Smooth muscle cell of the brain vasculature (primary cell): ENCODE measurements at places on chromosomes 12 and 14.

DNA sequence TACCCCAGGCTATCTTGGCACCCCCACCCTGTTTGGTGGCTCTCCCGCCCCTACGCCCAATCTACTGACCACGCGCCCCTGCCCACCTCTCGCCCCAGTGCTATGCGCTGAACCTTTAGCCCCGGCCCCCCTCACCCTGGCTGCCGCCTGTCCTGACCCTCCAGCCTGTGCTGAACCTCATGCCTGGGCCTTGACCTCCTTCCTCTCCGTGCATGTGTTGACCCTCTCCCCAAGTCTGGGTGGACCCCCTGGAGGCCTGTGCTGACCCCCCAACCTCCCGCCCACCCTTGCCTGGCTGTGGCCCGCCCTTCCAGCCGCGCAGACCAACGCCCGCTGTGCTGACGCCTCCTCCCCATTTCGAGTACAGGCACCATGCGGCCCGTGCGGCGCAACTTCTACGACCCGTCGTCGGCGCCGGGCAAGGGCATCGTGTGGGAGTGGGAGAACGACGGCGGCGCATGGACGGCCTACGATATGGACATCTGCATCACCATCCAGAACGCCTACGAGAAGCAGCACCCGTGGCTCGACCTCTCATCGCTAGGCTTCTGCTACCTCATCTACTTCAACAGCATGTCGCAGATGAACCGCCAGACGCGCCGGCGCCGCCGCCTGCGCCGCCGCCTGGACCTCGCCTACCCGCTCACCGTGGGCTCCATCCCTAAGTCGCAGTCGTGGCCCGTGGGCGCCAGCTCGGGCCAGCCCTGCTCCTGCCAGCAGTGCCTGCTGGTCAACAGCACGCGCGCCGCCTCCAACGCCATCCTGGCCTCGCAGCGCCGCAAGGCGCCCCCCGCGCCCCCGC is 20.7 kb downstream of the DTX1 start:
- DNase-seq, result no peak

DNA sequence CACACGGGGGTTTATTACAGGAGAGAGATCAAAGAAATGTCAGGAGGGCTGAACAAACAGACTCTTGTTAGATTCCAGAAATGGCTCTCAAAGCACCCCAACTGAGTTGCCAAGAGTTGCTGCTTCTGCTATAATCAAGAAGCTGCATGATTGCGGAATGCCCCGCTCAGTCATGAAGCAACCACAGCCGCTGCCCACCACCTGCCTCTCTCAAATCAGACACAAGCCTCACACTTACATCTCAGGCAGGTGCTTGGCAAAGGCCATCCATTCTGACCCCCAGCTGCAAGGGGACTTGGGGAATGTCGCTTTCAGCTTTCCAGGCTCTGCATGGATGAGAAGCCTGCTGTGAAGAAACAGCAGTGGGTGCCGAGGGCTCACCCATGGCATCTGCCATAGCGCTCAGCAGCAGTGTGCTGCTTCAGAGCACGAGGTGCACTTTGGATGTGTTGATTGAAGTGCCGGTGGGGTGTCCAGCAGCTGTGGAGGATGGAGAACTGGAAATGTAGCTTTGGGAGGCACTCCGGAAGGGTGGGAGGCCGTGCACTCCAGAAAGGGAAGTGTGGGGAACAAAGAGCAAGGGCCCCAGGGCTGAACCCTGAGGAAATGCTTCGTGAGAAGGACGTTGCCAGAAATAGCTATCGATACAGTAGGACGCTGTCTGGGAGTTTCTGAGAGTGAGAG is 37.7 kb downstream of the LRRC74A start:
- no peak for DNase-seq

- no peak for DNase-seq
Observed at GRCh38 chr12:12946686-12947355, 5.1 kb downstream of the GPRC5D start.

GRCh38 chr12:113103756-113104450 is 31.7 kb downstream of the RASAL1 start:
- DNase-seq, result no peak
